Tongue (tissue), 3 donors: ENCODE measurements at places on chromosomes 7 and 10. TPM values are rescaled to one million over a fixed set of nuclear protein-coding genes. Genes with fewer than 3 reads are reported as not detected.

DNA sequence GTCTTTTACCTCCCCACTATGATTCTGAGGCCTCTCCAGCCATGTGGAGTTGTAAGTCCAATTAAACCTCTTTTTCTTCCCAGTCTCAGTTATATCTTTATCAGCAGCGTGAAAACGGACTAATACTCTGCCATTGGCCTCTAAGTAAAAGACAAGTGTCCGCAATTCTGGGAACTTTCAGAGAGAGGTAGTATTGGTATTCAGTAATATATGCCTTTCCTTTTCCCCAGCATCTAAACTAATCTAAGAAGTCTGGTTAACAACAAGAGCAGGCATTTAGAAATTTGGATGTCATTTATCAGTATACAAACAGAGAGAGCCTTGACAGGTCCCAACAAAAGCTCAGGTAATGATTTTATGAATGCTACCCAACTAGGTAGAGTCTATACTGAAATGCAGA is 95.2 kb downstream of the ATE1 start:
- no peak for DNase-seq

- no peak for DNase-seq
Measured at GRCh38 chr7:5231811-5232484, 41.9 kb downstream of the WIPI2 start.

GRCh38 chr7:150686030-150686631 is 625 bp downstream of the GIMAP2 start:
- DNase-seq = no peak

- peak; percentile 81 for DNase-seq
Measured at GRCh38 chr10:59808896-59809643, 55.8 kb upstream of the MRLN start.

DNA sequence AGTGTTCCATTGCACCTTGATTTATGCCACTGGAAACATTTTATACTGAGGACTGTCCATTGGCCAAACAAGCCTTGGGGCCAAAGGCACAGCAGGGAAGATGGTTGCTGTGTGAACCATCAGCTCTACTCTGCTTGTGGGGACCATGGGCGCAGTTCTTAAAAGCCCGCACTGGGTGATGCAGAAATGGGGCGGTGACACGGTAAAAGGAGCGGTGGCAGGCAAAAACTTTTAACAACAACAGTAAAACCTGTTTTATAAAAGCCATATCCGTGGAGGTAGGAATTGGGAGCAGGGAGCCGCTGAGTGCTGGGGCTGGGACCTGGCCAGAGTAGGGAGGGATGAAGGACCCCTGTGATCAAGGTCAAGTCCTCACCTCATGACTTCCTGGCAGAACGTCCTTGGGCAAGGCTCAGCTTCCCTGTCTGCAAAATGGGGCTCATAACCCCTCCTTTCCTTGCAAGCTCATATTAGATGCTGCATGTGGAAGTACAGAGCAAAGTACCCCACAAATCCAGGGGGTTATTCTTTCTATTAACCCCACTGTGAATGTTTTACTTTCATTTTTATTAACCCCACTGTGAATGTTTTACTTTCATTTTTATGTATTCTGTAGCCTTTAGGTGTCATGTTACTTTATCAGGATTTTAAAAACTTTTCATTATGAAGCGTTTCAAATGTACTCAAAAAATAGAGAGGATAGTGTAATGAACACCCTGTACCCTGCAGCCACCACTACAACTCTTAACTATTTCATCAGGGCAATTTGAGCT is 78.3 kb downstream of the GRK5 start:
- DNase-seq = no peak

DNA sequence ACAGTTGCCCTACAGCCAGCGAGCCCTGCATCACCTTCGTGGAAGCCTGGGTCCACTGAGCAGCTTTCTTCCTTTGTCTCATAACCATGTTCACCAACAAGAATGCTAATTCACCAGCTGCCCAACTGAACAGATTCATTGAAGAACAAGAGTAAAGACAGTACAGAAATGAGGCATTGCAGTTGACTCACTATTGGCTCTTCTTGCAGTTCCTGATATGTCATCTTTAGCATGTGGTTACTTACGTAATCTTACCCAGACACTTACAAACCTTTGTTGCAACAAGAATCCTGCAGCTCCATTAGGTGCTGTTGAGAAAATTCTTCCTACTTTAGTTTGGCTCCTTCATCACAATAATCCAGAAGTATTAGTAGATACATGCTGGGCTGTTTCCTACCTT is 174.0 kb upstream of the TPK1 start:
- no peak for DNase-seq

- no peak for DNase-seq
Measured at GRCh38 chr10:69241575-69241974, 21.4 kb downstream of the HKDC1 start.

- no peak for DNase-seq
Measured at GRCh38 chr7:2582006-2582735, 23.4 kb downstream of the IQCE start.

DNA sequence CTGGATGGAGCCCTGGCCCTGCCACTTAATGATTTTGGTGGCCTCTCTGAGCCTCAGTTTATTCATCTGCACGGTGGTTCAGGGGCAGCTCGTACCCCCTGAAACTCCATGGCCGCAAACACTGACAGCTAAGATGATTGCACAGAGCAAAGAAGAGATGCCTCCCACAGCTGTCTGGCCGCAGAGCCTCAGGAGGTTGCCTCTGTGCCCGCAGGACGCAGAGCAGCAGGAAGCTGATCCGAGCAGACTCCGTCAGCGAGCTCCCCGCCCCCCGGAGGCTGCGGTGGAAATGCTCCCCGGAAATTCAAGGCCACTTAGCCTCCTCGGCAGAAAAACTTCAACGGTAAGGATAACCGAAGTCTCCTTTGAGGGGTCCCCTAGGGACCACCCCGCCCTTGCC is 30.2 kb upstream of the C10orf53 start:
- no peak for DNase-seq

GRCh38 chr7:124349443-124349842 is 316.6 kb upstream of the TMEM229A start:
- DNase-seq = no peak

GRCh38 chr10:76632767-76633051 is 1004.9 kb downstream of the KCNMA1 start:
- no peak for DNase-seq

- DNase-seq = no peak
Measured at GRCh38 chr10:70499836-70500167, 21.2 kb downstream of the PALD1 start.

DNA sequence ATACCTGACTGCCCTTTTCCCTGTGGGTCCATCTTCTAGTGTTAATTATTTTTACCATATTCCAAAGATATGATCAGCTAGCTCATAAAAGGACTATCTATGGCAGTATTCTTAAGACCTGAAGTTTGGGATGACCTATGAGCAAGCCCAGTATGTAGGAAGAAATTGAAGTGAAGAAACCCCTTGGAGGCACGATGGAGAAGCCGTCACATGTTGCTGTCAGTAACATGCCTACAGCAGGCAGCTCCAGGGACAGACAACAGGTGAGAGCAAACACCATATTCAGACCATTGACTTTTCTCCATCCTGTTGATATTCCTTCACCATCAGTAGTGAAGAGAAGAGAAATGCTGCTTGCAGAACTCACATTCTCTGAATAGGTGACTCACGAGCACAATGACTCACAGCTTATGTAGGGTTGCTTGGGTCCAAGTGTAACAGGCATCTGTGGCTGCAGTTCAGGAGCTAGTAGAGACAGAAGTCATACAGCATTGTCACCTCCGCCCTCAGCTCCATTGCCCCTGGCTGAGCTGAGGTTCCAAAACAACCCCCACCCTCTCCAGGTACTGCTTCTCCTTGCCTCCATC is 8.4 kb upstream of the LYZL2 start:
- DNase-seq = peak; percentile 13

DNA sequence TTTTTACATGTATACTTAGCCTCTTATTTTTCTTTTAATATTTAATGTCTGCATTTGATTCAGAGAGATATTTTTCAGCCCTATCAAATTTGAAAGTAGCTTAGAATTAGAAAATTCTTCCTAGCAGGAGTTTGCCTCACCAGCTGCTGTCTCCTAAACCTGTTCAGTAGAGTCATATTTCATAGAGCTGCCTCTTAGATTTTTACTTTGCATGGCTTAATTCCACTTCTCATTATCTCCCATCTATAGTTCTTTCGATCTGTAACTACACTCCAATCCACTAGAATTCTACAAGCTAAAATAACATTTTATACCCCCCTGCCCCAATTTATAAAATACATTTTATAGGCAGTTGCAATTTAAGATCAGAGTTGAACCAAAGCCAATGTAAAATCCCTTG is 227.0 kb downstream of the ANK3 start:
- no peak for DNase-seq

GRCh38 chr7:156034397-156034796 is 222.1 kb upstream of the SHH start:
- DNase-seq = no peak

GRCh38 chr10:48452879-48453412 is 146.5 kb downstream of the MAPK8 start:
- no peak for DNase-seq

DNA sequence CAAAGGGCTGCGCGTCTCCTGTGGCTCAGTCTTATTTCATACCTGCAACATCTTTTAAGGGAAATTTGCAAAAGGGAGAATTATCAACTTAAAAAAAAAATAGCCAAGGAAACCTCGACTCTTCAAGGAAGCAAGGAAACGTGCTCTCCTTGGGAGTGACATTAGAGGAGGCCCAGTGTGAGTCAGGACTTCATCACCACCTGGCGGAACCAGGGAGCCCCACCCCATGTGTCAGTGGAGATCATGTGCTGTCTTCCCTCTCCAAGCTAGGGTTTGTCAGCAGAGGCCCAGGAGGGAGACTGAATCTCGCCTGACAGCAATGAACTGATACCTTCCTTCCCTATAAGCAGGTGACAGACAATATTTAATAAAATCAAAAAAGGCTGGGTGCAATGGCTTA is 28.9 kb downstream of the POR start:
- no peak for DNase-seq

GRCh38 chr10:86950349-86950748 is 7.1 kb downstream of the MMRN2 start:
- no peak for DNase-seq

DNA sequence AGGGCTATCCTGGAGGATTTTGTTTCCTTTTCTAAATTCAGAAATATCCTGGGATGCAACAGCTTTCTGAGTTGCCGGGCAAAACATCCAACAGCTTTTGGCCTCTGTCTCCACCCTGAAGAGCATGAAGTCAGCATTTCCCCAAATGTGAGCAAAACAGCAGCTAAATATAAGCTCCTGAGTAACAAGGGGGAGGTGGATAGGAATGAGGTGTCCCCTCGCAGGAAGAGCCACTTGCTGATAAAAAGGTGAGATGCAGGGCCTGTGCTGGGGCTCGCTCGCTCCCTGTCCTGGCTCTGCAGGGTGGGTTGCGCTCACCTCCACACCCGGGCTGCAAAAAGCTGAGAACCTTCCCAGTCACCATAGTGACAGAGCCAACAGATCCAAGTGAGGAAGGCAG is 264.3 kb downstream of the ZEB1 start:
- no peak for DNase-seq

DNA sequence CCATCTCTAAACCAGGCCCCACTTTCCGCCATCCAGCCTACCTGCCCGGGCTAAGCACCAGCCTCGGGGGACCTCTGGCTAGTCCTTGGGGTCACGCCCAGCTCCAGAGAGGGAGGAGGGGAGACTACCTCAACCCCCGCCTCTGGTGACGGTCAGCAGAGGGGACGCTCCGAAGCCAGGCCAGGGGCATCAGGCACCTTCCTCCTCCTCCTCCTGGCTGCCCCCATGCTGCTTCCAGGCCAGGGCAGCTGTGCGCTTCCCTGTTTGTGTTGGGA is 4.0 kb upstream of the SMARCD3 start:
- DNase-seq = no peak

DNA sequence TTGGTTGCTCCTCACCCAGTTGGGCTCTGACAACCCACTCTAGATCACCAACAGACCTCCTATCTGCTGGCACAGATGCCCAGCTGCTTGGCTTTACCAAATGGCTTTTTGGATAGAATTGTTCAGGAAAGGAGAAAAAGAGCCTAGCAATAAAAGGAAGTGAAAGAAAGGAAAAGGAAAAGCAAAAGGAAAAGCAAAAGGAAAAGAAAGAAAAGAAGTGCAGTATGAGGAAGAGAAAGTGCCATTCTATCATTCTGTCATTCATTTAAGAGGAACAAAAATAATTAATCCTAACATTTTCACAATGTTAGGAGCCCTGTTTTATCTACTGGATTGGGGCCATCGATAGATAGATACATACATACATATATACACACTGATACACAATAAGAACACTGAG is 353.6 kb downstream of the THSD7A start:
- DNase-seq = no peak

DNA sequence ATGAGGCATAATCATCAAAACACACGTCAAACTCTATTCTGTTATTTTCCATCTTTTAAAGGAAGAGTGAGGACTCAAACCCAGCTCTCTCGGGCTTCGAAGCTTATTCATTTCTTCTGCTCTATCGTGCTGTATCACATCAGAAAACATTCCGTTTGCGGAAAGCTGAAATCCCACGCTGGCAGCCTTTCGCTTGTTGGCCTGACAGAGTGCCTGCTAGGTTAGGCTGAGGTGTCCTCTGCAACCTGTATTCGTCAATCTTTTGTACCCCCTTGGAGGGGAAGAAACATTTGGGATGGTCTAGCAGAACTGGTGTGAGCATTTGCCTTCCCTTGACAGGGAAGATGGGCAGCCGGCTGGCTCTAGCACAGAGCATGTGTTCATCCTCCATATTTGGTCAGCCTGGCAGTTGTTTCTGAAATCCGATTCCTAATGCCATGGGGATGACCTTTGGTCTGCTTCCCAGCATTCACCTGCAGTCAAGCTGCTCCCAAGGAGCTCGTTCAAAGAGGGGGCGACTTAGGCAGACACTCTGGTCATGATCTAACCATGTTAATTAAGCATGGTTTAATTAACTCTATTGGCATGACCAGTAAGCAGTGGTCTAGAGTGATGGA is 55.2 kb downstream of the TACC2 start:
- DNase-seq = peak; percentile 90

GRCh38 chr10:70222340-70222794 is 10.9 kb downstream of the PPA1 start:
- DNase-seq = no peak

- no peak for DNase-seq
Measured at GRCh38 chr7:17105701-17106100, 192.8 kb upstream of the AHR start.

- DNase-seq = no peak
Measured at GRCh38 chr7:101400751-101401150, 38.1 kb downstream of the COL26A1 start.

DNA sequence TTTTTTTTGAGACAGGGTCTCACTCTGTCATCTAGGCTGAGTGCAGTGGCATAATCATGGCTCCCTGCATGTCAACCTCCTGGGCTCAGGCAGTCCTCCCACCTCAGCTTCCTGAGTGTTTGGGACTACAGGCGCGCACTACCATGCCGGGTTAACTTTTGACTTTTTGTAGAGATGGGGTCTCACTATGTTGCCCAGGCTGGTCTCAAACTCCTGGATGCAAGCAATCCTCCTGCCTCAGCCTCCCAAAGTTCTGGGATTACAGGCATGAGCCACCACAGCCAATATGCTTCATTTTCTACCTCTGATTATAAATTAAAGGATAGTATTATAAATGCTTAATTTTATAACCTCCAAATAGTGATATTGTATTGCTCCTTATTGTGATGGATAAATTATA is 121.3 kb downstream of the ADK start:
- no peak for DNase-seq

Gene HOXA4
- not detected for total RNA-seq

Gene SLC18A2
- 3.1 TPM for total RNA-seq

Gene GNGT1
- not detected for total RNA-seq

Gene NRAP
- 304 TPM for total RNA-seq

Gene HTRA1
- total RNA-seq = 102 TPM

Gene IFRD1
- 46.2 TPM for total RNA-seq

Gene ADCK2
- 23.1 TPM for total RNA-seq

Gene LRRC17
- total RNA-seq = 38.0 TPM

Gene JAZF1
- 30.4 TPM for total RNA-seq

Gene PNLIPRP3
- not detected for total RNA-seq

Gene NUDT13
- 2.1 TPM for total RNA-seq
